Activated T-cell treated with anti-CD3 and anti-CD28 coated beads for 48 hours (primary cell): ENCODE measurements at places on chromosomes 2 and 18.

- DNase-seq, result no peak
Observed at GRCh38 chr2:71934595-71935261, 212.9 kb downstream of the CYP26B1 start.

DNA sequence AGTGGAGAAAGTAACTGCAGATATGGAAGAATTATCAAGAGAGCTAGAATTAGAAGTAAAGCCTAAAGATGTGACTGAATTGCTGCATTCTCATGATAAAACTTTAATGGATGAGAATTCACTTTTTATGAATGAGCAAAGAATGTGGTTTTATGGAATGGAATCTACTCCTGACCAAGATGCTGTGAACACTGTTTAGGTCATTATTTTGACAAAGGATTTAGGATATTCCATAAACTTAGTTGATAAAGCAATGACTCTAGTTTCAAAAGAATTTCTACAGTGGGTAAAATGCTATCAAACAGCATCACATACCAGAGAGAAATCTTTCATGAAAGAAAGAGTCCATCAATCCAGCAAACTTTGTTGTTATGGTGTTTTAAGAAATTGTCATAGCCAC lies 1317.7 kb upstream of the ACVR2A start:
- DNase-seq, result no peak

DNA sequence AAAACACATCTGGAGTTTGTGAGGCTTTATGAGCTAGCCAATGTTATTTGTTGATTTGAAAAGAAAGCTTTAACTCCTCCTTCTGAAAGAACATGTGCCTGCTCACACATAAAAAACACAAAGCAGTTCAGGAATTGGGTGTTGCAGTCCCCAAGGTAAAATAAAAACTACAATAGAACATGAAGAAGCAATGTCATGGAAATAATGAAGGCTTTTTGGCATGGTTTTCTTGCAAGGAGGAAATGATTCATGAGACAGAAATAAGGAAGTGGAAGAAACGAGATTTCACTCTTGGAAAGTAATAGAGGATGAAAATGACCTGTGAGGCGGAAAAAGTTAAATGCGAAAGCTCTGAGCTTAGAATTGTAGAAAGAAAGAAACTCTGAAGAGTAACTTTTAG lies 81.1 kb downstream of the TRIB2 start:
- DNase-seq, result no peak

DNA sequence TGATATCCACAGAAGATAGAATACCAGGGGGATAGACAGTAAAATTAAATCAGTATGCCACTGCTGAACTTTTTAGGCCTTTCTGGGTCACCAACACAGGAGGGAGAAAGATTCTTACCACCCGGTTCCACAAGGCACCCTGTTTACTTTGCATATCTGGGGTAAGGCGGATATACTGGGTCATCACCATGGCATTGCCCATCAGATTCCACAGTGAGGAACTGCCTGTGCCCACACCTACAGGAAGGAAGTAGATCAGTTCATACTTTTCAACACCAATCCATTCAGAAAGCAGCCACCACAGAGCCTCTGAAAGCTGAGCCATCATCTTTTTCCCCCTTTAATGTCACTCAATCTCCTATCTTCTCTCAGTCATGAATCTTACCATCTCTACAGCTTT lies 2.0 kb downstream of the LMAN2L start:
- no peak for DNase-seq

DNA sequence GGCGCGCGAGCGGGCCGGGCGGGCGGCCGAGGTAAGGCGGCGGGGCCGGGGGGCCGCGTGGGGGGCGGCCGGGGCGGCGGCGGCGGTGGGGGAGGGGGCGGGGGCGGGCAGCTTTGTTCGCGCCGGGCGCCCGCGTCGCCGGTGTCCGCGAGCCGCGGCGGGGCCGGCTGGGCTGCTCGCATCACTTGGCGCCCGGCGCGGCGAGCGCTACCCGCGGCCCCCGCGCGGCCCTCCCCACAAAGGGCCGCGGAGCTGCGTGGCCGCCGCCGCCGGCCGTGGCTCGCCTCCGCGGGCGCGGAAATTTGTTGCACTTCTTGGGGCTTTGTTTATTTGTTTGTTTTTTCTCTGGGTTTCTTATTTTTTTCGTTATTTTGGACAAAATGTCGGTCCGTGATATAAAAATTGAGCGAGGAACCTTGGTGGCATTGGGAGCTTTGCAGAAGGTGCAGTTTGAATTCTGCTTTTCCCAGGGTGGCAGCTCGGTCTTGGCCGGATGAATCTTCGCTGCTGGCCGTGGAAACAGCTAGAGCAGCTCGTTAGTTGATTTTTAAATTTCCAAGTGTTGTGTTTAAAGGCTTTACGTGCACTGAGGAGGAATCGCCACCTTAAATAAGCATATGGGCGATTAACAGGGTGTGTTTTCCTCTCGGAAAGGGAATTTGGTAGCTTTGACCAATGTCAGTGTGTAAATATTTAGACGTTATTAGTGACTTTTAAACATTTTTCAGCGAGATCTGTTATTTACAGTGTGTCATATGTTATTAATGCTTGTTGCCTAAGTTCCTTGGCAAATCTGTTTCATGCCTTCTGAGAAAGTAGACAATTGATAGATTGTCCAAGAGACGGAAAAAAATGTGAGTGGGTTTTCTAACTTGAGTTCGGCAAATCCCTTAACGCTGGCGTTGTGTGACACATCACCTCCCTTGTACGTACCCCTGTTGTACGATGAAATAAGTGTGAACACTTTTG lies 822 bp downstream of the UBE2E3 start:
- peak; percentile 6 for DNase-seq

- no peak for DNase-seq
Observed at GRCh38 chr2:232225429-232225828, 153.1 kb upstream of the ALPP start.

- no peak for DNase-seq
Observed at GRCh38 chr2:68464651-68465050, 2.4 kb downstream of the FBXO48 start.

DNA sequence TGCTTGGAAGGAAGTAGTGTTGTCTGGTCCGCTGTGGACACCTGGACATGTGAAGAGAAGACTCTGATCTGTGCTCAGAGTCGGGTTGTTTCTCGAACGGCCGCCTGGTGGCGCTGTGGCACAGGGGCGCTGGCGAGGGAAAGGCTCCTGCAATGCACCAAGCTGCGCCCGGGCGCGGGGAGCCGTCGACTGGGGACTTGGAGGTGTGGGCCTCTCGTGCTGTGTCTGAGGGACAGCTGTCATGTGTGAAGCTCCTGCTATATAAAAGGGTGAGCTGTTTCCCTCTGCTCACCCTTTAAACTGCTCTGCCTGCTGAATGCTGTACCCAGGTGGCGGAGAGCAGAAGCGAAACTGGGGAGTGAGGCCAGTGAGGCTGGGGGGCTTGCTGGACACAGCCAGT lies 44.0 kb downstream of the GNAL start:
- peak; percentile 65 for DNase-seq

DNA sequence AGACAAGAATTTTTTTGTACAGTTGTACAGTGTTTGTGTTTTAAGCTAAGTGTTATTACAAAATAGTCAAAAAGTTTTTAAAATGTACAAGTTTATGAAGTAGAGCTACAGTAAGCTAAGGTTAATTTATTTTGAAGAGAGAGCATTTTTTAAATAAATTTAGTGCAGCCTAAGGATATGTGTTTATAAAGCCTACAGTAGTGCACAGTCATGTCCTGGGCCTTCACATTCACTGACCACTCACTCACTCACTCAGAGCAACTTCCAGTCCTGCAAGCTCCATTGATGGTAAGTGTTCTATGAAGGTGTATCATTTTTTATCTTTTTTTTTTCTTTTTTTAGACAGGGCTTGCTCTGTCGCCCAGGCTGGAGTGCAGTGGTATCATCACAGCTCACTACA lies 44.2 kb downstream of the SFXN5 start:
- no peak for DNase-seq

DNA sequence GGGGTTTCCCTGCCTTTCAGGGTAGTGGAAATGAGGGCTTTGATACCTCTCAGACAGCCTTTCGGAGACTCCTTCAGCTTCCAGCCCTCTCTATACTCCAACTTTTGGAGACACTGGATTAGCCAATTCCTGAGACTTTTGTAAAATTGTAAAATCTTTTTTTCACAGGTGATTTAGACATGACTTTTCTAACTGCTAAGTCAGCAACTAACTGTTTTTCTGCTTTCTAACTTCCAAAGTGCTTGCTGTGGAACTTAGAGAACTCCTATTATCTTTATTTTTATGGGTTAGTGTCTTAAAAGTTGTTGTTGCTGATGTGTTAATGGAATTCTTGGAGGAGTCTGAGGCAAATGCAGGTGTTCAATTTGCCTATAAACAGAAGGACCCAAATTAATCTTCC lies 616.7 kb upstream of the ID2 start:
- no peak for DNase-seq

GRCh38 chr2:6877402-6878304 lies at the start of gene RSAD2:
TSS of gene RSAD2 (plus strand) at chr2:6877777. CDS start at chr2:6877801, 24 bp downstream.
- no peak for DNase-seq

GRCh38 chr2:111116843-111117597 lies 3.7 kb upstream of the BCL2L11 start:
- peak; percentile 67 for DNase-seq

- DNase-seq, result no peak
Observed at GRCh38 chr2:82796132-82796531, 1662.9 kb downstream of the SUCLG1 start.

DNA sequence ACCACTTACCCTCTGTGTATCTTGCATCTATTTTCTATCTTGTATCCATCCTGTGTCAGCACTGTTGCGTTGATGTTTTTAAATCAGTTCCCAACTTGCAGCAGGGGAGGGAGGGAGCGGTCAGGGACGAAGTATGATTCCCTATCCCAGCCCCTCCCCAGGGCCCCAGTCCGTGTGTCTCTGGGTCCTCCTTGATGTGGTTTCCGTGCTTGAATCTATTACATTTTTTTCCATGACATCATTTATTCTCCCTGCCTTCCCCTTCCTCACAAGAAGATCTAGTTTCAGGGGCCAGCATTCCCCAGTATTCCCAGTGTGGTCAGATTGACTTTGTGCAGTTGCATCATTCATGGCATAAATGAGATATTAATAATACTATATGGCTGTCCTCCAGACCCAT lies 479.3 kb downstream of the PTPRM start:
- DNase-seq, result no peak

DNA sequence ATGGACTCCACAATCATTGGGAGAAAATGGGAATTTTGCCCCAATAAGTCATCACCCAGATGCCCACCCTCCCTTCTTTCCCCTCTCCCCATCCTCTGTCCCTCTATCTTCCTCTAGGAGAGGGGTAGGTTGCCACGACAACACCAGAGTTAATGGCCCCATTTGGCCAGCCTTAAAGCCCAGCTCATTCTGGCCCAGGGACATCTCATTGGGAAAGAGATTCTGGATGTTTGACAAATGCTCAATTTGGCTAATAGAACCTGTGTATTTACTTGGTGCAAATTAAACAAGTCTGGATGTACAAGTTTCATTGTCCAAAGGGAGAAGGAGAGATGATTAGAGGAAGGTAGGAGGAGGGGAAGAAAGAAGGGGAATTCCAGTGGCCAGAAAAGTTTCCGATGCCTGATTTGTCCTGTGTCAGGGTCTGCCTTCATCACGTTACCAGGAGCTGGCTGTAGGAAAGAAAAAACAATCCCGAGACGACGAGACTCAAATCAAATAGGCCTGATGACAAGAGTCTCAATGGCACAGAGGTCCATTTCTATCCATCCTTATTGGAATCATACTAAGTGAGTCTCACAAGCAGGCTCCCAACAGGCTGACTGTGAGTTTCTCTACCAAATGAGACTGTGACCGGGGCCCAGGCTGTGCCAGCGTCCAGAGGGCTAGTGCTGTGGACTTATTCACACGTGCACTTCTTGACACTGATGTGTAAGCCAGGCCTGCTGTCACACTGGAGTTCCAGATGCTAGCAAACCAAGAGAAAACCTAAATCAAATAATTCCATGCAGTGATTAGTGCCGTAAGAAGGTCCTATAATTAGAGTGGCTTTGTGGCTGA lies 265.2 kb upstream of the APCDD1 start:
- no peak for DNase-seq

- DNase-seq, result no peak
Observed at GRCh38 chr2:137237055-137237454, 471.7 kb downstream of the THSD7B start.

- DNase-seq, result no peak
Observed at GRCh38 chr2:196962325-196962724, 35.8 kb upstream of the PGAP1 start.

DNA sequence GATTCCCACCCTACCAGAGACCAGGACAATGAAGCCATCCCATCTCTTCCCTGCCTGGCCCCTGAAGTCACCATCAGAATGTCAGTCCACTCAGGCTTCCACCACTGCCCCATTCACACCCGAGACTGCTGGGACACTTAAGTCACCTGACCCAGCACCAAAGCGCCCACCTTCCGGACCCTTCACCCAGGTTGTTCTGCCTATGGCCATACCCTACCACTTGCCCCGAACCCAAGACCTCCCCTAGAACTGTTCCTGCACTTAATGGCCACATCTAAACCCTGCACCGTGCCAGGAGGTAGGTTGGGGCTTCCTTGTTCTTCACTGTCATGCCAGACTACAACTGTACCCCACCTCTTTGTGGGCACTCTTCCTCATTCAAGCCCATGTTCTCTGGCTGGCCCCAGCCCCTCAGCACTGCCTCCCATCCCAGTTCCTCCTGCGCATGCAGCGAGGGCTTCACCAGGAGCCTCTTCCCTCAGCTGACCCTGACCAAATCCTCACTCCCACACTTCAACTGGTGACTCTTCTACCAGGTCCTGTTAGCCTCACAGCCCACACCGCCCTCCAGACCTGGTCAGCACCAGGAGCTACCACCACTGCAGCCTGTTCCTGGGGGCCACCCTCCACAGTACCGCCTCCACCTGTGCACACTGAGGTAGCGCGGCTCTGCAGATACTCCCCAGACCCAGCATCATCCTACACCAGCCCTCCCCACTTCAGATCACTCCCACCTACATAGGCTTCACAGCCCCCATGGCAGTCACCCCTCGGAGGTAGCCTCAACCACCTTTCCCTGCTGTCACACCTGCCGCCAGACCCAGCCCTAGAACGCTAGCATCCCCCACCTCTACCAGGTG lies 8.3 kb upstream of the ADRA2B start:
- no peak for DNase-seq

DNA sequence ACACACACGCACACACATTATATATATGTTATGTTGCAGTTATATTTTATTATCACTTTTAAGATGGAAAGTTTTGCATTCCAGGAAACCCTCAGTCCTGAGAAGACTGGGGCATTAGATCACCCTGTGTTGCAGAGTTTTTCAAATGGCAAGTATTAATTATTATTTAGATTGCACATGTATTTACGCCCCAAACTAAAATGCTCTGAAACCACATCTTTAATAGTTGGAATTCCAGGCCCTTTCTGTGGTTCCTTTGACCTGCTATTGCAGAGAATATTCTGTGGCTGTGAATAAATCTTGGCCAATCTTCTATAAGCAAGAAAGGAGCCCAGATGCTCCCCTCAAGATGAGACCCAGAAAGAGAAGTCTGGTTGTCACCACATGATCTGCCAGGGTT lies 427.0 kb upstream of the TNP1 start:
- no peak for DNase-seq
